NCI-H345 (cell line): ENCODE measurements at places on chromosomes 13 and 19.

GRCh38 chr13:76885203-76886004 is 801 bp downstream of the KCTD12 start:
- peak; percentile 75 for DNase-seq

DNA sequence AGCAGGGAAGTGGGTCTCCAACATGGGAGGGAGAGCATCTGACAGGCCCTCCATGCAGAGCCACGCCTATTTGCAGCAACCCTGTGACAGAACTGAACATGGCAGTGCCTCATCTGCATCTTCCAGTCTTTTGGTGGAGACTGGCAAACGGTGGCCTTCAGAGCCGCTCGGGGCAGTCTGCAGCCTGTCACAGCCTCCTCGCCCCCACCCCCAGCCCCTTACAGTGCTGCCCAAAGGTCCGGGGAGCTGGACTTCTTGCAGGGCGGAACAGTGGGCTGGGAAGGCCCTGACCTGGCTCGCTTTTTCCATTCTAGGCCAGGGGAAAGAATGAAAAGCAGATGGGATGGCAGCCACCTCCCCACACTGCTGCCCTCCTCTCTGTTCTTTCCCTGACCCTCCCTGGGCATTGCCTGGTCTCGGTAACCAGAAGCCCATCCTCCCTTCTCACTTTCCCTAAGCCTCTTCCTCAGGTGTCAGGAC is 2.7 kb downstream of the CALM3 start:
- DNase-seq, result no peak

GRCh38 chr19:40807147-40808020 is 8.4 kb downstream of the EGLN2 start:
- peak; percentile 35 for DNase-seq

GRCh38 chr13:66513728-66514127 is 716.4 kb downstream of the PCDH9 start:
- no peak for DNase-seq

DNA sequence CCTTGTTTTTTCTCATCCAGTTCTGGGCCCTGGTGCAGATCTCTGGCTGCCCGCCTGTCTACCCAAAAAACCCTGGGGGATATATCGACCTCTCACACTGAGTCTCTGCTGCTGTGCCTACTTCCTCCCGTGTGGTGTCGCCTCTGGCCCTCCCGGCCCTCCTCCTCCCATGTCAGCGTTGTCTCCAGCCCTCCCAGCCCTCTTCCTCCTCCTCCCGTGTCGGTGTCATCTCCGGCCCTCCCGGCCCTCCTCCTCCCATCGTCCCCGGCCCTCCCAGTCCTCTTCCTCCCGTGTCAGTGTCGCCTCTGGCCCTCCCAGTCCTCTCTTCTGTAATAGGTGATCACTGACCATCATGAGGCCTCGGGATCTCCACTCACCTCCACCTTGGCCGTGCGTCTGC is 81.8 kb downstream of the GPR12 start:
- no peak for DNase-seq

DNA sequence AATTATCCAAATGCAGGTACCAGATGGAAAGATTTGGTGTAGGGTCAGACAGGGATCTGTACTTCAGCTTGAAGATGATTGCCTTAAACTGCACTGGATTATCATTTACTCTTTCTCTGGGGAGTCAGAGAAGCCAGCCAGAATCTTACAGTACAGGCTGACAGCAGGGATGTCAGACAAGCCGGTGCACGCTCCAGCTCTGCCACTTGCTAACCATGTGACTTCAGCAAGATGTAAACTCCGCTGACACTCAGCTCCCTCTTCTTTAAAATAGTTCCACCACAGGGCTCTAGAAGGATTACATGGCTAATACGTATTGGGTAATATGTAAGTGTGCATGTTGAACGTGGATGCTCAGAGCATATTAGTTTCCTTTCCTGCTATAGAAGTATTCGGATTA is 251.4 kb upstream of the MAB21L1 start:
- no peak for DNase-seq

DNA sequence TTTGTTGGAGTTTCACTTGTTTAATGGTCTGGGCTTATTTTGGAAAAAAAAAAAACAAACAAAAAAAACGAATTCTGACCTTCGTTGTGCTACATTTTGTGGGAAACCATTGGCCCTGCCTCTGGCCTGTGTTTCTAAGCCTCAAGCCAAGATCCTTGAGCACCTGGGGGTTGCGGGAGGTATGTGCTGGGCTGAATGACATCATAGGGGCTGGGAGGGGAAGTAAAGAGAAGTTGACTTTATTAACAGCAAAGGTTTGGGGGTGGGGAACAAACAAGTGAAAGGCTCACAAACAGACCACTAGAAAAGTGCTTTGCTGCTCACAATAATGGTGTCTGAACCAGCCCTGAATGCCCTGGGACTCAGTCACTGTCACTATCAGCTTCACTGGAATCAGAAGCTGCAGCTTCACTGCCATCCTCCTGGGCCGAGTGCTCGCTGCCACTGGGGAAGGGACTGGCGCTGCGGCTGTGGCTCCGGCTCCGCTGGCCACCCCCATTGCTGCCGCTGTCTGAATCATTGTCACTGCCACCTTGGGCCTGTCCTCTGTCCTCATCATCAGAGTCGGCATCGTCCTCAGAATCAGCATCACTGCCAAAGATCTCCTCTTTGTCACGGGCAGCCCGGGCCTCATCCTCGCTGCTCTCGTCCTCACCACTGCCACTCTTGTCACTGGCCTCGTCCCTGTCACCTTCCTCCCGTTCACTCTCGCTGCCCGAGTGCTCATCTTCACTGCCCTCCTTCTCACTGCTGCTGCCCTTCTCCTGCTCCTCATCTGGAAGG is 5.1 kb downstream of the PAF1 start:
- no peak for DNase-seq

GRCh38 chr19:30132343-30133075 is 190.5 kb downstream of the URI1 start:
- DNase-seq, result no peak

- DNase-seq, result no peak
Measured at GRCh38 chr13:43516401-43516833, 270.4 kb downstream of the ENOX1 start.

GRCh38 chr13:111632906-111633305 is 312.5 kb downstream of the TEX29 start:
- no peak for DNase-seq

DNA sequence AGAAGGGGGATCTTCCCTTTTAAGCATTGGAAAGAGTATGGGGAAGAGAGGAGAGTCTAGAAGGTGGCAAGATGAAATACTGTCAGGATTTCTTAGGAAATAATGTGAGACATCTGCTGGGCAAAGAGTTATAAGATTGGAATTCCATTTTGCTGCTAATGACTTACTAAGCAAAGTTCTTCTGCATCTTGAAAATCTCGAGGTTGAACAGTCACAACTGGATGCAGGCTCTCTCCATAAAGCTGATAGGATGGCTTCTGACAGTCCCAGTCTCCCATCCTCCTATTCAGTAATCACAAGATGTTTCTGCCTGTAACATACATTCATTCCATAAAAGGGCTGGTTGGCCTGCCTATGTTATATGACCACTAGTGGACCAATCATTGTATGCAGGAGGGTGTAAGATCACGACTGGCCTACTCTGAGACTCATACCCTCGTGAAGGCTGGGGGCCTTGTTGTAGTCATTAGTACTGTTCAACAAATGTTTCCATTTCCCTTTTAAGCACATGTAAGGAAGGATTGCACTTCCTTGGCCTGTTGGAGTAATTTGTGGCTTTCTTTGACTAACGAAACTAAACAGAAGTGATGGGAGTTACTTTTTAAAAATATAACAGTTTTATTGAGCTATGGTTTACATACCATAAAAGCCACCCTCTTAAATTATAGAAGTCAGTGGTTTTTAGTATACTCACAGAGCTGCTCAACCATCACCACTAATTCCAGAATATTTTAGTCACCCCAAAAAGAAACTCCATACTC is 45.0 kb upstream of the TDRD3 start:
- no peak for DNase-seq

GRCh38 chr13:80585531-80585930 is 244.6 kb upstream of the SPRY2 start:
- DNase-seq, result no peak

DNA sequence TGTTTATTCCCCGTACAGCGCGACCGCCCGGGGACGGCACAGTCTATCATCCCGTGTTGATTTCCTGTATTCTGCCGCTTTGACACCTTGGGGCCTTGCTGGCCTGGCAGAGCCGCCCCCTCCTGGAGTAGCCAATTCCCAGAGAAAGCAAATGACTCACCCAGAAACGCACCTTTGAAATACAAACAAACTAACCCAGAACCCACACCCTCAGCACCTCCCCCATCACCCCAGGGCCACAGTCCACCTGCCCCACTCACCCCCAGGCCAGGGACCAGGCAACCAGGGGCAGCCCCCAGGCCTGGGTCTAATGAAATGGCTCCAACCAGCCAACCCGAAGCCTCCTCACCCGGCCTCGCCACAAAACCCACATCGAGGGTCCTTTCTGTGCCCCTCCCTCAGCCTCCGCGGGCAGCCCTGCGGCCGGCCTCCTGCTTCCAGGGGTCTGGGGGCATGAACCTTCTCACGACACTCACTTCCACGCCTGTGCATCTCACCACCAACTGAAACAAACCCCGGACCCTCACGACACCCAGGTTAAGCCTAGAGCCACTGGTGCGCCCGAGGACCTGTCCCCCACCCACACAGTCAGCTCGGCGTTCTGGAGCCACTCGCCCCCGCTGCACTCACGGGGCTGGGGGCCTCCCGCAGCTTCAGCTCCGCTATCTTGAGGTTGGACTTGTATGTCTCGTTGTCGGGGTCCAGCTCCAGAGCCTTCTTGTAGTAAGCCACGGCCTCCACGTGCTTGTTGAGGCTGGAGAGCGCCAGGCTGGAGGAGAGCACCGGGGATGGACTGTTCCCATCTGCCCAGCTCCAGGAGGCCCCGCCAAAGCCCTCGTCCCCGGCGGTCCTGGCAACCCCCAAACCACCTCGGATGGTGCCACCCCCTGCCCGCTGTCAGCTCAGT is 20.9 kb downstream of the SGTA start:
- DNase-seq, result no peak

DNA sequence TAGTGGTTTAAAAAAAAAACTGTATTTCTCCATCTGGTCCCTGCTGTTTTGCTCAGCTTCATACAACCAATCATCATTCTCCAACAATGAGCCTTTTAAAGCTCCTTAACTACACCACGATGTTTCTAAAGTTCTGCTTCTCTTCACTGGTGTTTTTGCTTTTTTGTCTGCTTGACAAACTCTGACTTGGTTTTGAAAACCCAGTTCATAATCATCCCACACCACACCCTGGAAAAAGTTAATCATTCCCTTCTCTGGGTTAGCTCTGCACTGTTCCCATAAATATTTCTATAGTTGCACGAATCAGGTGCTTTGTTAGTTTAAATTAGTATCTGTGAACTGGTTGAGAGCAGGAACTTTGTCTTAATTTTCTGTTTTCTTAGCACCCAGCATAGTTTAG is 217.1 kb downstream of the ENOX1 start:
- DNase-seq, result no peak

DNA sequence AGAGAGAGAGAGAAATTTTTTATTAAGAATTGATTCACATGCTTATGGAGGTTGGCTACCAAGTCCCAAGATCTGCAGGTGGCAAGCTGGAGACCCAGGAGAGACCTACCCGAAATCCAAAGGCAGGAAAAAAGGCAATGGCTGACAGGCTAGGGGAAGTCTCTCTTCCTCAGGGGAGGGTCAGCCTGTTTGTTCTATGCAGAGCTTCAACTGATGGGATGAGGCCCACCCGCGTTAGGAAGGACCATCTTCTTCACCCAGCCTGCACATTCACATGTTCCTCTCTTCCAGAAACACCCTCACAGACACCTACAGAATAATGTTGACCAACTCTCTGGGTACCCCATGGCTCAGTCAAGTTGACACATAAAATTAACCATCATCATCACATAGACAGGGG is 65.3 kb upstream of the SERP2 start:
- DNase-seq, result no peak

DNA sequence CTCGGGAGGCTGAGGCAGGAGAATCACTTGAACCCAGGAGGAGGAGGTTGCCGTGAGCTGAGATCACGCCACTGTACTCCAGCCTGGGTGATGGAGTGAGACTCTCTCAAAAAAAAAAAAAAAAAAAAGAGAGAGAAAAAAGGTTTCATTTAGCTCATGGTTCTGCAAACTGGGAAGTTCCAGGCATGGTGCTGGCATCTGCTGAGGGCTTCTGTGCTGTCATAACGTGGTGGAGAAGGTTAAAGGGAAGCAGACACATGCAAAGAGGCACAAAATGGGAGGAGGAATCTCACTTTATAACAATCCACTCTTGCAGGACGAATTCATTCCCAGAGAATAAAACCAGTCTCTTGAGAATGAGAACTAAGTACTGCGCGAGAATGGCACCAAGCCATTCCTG is 34.9 kb upstream of the SIAH3 start:
- DNase-seq, result no peak
